Activated CD4-positive, CD25-positive, alpha-beta regulatory T cell treated with anti-CD3 and anti-CD28 coated beads, Interleukin-2, amount 50 U/mL, for 16 hours (primary cell): ENCODE measurements at places on chromosomes 11 and 22.
A peak's percentile ranks its signal among the peaks of the same experiment; 100 is the strongest.

- no peak for DNase-seq
Observed at GRCh38 chr11:95435628-95436353, 204.8 kb upstream of the SESN3 start.

GRCh38 chr11:5550440-5551095 is 2.2 kb upstream of the OR52H1 start:
- no peak for DNase-seq

DNA sequence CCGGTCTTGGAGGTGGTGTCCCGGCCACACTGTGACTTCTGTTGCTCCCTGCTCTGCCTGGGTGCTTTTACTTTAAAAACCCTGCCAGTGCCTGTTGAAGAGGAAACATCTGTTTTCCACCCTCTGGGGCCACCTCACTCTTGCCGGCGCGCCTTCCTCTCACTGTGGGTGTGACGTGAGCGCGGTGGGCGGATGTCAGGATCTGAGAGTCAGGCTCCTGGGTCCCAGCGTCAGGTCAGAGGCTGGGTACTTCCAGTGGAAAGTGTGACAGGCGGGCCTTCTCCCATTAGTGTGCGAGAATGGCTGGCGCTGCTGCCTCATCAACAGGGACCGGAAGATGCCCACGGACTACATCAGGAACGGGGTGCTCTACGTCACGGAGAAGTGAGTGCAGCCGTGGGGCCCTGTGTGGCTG is 54.2 kb downstream of the GRAMD4 start:
- peak; percentile 70 for DNase-seq

DNA sequence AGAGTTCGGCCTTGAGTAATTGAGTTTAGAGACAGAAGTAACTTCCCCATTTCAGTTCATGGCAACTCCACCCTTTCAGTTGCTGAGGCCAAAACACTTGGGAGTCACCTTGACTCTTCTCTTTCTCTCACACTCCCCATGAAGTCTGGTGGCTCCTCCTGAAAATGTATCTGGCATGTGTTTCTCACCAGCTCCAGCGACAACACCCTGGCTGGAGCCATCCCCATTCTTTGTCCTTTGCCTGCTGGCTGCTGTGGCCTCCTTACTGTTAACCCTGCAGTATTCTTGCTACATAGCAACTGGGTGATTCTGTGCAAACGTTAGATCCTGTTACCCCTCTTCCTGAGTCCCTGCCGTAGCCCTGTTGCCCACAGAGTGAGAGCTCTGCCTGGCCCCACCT is 23.8 kb downstream of the SLC6A5 start:
- no peak for DNase-seq
